ENCODE measurements at places on chromosomes 7 and 10.

- DNase-seq = peak; percentile 50
These were observed 68.6 kb upstream of the EFCAB10 start for GRCh38 chr7:105649727-105650381.

- DNase-seq = peak; percentile 86
These were observed 11.6 kb upstream of the ERCC6 start for GRCh38 chr10:49550563-49550962.

- peak; percentile 31 for DNase-seq
These were observed 23.2 kb downstream of the NT5C3A start for GRCh38 chr7:33039257-33039902.

- DNase-seq = peak; percentile 58
These were observed 49.4 kb downstream of the HK1 start for GRCh38 chr10:69327463-69328379.

DNA sequence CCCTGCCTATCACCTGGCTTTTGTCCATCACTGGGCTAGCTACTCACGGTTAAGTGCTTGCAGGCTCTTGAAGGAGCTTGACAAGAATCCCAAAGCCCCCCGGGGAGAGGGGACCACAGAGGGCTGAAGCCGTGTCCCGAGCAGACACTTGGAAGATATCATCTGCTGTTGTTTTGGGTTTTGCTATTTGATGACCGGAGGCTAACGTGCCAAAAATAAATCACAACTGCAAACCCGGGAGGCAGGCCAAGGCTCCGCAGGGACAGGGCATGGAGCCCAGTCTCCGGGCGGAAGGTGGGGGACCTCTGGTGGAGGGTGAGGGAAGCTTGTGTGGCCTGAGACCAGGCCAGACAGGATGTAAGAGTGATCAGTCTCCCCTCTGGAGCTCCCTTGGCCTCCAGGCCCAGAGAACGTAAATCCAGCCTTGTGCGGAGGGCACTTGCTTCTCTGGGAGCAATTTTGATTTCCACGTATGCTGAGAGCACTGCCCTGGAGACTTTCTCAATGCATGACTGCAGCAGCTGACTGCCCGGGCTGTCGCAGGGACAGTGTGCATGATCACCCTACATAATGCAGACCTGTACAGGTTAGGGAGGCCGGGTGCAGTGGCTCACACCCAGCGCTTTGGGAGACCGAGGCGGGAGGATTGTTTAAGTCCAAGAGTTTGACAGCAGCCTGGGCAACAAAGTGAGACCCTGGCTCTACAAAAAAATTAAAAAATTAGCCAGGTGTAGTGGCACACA, at the start of gene PHKG1:
Gene PHKG1, minus strand, starts transcription at position 164 of the 743 bp plus-strand sequence. CDS start 4,011 bp downstream, outside the sequence.
- peak; percentile 80 for DNase-seq

GRCh38 chr10:31999070-31999660, 57.1 kb downstream of the KIF5B start:
- no peak for DNase-seq

- peak; percentile 95 for DNase-seq
These were observed 53.7 kb downstream of the SLC16A12 start for GRCh38 chr10:89481662-89482061.

- no peak for DNase-seq
These were observed 134.6 kb downstream of the RNF216 start for GRCh38 chr7:5646846-5647245.

- DNase-seq = no peak
These were observed 122.6 kb downstream of the LRRC4 start for GRCh38 chr7:127908430-127909258.

DNA sequence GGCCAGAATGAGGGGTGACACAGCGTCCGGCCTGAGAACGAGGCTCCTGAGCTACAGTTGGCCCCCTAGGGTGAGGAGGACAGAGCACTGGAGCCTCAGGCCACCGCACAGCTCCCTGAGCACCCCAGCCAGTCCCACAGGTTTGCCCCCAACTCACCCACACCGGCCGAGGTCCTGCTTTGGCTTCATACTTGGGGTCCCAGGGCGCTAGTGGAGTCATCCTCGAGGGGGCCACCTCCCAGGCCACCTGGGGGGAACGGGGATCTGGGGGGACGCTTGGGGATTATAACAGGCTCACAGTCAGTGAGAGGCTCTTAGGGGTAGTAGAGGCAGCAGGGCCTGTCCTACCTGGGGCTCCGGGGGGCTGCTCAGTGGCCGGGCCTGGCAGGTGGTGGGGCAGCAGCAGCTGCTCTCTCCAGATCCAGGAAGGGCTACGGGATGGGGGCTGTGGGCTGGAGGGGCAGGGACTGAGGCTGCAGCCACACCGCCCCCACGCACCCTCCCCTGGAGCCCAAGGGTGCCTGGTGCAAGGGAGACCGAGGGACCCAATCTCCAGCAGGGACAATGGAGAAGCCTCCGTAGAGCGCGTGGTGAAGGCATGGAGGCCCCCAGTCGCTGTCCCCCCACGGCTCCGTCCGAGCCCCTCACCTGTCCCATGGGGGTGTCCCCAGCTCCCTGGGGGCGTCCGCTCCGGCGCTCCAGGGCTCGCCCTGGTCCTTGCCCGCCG, 588 bp downstream of the SAP25 start:
- no peak for DNase-seq

- DNase-seq = no peak
These were observed 161.0 kb downstream of the RNF216 start for GRCh38 chr7:5620459-5620881.
